H7 (cell line): ENCODE measurements at places on chromosomes 7 and 10. TPM values are rescaled to one million over a fixed set of nuclear protein-coding genes. Genes with fewer than 3 reads are reported as not detected.

GRCh38 chr10:1454951-1455350, 282.4 kb downstream of the ADARB2 start:
- DNase-seq, result no peak

CALD1 gene
- 95.0 and 99.8 TPM in 2 replicates for total RNA-seq

DNA sequence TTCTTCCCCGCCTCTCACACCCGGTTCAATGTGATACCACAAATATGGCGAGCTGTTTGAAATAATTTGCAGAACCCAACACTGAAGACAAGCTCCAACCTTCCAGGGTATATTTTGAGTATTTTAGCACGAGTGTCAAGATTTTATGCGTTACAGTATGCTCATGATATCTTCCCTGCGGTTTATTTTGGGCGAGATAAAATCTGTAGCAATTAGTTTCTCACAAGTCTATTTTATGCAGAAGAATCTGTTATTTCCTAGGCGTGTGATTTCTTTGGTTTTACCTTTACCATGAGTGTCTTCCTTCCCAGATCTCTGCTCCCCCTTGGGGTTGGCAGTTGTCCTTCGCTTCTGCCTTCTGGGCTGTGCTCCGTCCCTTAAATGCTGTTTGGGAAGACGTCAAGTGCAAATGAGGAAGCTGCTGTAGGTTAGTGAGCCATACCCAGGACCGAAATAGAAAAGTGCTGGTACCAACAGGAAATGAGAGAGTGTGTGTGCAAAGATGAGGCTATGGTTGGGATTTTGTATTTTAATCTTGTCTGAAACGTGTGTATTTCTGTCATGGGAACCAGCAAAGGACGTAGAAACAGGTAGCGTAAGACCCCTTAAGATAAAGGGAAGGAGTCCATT, 299.8 kb downstream of the KLF6 start:
- DNase-seq, result no peak

- DNase-seq, result no peak
Observed at GRCh38 chr7:9125246-9125645, 691.8 kb downstream of the NXPH1 start.

GPR146 gene
- total RNA-seq, result 0.07 and 0.87 TPM in 2 replicates

GRCh38 chr10:118672766-118673715, 77.6 kb upstream of the PRLHR start:
- DNase-seq, result no peak

DNA sequence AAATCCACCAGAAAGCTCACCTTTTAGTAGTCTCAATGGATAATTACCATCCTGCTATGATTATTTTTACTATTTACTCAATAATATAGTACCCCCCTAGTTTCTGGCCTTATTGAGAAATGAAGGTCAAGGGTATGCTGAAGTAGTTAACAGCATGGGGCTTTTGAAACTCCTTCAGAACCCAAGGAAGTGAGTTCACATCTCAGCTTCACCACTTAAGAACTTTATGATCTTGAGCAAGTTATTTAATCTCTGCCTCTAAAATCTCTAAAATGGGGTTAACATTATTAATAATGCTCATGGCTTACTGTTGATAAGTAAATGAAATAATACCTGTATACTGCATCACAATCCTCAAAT, 5.8 kb downstream of the MTPN start:
- DNase-seq, result no peak

DNA sequence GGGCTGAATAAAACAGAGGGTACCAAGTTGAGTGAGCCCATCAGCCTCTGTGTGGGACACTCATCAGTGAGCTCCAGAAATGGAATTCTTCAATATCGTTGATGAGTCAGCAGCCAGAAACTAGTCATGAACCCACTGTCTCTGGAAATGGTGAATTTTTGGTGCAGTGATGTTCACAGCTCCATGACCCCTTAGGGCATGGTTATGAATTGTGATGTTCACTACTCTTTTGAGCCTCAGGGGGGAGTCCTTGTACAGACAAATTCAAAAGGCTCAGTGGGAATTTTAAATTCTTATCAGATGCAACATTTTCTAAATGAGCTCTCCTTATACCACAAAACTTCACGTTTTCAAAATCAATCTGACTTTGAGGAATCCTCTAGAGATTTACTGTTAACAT, 335.7 kb downstream of the PHTF2 start:
- DNase-seq, result peak; percentile 67

GRCh38 chr7:50959560-50959959, 176.9 kb upstream of the GRB10 start:
- DNase-seq, result no peak

ARHGEF35 gene
- 1.4 and 1.6 TPM in 2 replicates for total RNA-seq

DNA sequence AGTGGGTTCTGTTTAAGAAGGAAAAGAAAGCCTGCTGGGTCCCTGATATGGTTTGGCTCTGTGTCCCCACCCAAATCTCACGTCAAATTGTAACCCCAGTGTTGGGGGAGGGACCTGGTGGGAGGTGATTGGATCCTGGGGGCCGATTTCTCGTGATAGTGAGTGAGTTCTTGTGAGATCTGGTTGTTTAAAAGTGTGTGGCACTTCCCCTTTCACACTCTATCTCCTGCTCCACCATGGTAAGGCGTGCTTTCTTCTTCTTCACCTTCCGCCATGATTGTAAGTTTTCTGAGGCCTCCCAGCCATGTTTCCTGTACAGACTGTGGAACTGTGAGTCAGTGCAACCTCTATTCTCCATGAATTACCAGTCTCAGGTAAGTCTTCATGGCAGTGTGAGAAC, 42.6 kb downstream of the INPP5A start:
- DNase-seq, result no peak

DNA sequence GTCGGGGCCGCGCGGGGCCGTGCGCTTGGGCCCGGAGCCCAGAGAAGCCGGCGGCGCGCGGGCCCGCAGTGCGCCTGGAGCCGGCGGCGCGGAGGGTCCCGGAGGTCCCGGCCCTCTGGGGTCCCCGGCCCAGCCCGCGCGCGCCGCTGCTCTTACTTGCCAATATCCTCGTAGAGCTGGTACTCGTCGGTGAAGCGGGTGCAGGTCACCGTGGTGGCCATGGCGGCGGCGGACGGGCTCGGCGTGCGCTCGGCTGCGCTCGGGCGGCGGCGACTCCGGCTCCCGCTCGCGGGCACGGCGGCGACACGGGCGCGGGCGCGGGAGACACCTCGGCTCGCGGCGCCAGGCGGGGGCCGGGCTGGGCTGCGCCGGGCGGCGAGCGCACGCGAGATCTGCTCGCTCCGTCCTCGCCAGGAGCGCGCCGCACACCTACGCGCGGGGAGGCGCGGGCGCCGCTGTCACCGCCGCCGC, at the start of gene CAMK2B:
TSS of gene CAMK2B (minus strand) at position 394 of the 471 bp plus-strand sequence. CDS start at position 221, 173 bp downstream.
- DNase-seq, result peak; percentile 74

DNA sequence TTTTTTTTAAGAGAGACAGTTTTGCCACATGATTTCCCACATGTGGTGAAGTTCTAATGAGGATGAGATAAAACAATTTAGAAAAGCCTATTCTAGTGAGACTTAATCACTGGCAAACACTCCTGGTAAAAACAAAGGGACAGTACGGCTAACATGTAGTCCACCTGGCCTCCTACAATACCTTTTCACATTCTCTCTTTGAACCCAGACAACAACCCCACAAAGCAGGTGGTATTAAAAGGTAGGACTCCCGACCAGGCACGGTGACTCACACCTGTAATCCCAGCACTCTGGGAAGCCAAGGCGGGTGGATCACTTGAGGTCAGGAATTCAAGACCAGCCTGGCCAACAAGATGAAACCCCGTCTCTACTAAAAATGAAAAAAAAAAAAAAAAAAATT, 12.4 kb downstream of the PARD3 start:
- DNase-seq, result no peak

SFRP5 gene
- 1.9 and 2.3 TPM in 2 replicates for total RNA-seq

DNA sequence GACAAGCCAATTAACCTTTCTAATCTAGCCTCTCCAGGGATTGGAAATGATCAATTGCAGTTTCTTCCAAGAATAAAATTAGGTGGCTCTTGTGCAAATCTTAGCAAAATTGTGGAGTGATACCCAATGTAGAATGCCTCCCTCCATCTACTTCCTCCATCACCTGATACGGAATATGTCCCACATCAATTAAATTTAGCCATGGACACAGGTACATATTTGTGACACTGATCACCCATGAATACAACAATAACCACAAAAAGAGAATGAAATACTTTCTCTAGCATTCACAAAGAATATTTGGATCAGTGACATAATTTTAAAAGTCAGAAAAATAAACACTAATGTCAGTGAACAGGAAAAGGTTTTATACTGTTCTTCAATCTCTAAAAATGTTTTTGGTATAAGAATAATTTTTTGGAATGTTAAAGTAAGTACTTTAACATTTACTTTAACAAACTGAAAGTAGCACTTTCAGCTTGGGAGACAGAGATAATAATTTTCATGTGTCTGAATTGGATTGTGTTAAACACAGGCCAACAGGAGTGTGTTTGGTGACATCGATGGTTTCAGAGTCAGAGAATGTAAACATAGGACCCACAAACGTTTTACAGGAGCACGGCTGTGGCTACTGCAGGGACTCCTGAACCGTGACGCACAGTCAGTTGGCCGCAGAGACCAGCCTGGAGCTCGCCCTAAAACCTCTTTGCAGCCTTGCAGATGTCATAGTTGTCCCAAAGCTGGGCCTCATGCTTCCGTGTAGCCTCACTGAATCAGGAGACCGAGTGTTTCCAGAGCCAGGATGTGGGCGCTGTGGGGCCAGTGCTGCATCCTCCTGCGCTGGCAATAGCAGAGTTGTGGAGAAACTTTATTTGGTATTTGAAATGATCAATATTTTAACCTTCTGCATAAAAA, 7.2 kb downstream of the RBM20 start:
- no peak for DNase-seq

GRID1 gene
- total RNA-seq, result 0.22 and 0.31 TPM in 2 replicates

DNA sequence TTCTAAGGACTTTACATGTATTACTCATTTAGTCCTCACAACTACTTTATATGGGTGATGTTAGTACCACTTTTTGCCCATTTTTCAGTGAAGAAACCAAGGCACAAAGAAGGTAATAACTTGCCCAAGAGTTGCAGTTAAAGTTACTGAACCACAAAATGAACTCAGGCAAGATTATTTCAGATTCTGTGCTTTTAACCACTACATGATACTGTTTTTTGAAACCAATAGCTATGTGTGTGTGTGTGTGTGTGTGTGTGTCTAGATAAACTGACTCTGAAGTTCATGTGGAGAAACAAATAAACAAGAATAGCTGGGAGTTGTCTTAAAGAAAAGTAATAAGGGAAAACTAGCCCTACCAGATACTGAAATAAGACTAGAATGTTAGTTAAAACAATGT, 60.8 kb upstream of the OIT3 start:
- no peak for DNase-seq
